ENCODE measurements at places on chromosomes 7 and 10. TPM values are rescaled to one million over a fixed set of nuclear protein-coding genes. Genes with fewer than 3 reads are reported as not detected.

DNA sequence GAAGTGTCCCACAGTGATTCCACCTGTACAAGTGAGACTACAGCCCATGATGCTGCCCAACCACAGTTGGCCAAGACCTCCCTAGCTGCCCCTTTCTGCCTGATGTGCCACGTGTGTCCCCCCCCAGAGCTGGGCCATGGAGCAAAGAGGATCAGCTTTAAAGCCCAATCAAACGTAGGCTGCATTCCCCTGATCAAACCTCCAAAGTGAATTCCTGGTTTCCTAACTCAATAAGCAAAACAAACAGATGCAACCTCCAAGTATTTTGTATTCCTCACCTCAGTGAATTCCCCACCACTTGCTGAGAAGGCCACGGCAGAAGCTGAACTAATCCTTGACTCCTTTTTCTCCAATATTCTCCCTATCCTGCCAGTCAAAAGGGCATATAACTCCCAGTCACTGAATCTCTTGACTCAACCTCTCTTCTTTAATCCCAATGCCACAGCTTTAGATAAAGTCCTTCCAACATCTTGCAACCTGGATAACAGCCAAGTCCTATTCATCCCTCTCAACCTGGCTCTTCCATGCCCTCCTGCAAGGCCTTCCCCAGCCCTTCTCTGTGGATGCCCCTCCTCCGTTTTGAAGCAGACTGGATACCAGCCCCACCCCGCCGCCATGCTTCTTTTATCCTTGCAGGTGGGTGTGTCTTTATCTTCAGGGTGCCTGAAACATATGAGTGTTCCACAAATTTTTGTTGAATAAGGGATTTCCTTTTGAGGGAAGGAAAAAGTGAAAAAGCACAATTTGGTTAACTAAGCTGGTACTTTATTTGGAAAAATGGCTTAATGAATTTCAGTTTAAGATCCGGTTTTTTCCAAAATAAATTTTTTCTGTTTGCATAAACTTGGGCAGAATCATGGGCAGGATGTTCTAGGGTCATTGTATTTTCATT, 285.2 kb upstream of the MKLN1 start:
- peak; percentile 51 for DNase-seq

Gene CPA2
- total RNA-seq: not detected

Gene DRGX
- not detected for total RNA-seq

DNA sequence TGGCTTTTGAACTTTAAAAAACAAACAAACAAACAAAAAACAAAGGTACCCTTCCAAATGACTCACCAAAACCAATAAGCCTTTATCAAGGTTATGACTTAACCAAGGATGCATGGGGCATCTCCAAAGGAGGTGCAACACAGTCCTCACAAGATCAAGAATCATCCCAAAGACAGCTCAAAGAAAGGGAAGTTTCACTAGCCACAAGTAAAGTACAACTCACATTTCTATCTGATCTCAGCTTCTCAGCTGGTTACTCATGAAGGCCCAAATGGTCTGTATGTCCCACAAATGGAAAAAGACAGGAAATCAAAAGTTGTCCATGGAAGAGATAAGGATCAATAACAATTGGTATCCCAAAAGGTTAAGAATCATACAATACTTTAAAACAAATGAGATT, 6.0 kb upstream of the MKLN1 start:
- no peak for DNase-seq

Gene LIPK
- not detected for total RNA-seq

Gene CYP3A7
- not detected for total RNA-seq
